ENCODE measurements at places on chromosomes 1 and 21. TPM values are rescaled to one million over a fixed set of nuclear protein-coding genes. Genes with fewer than 3 reads are reported as not detected.
A peak's percentile ranks its signal among the peaks of the same experiment; 100 is the strongest.

- H3K4me1 ChIP-seq, result no peaks in the 10 kb centered on the region
- H3K36me3 ChIP-seq, result no peaks in the 10 kb centered on the region
- no peaks in the 10 kb centered on the region for H3K27me3 ChIP-seq
- H3K27ac ChIP-seq, result no peak overlapping the region
- DNase-seq, result no peak
- H3K4me3 ChIP-seq, result no peak overlapping the region
Measured at GRCh38 chr1:59674595-59674994, 140.2 kb upstream of the HOOK1 start.

- DNase-seq, result no peak
- peaks cover 49% of the 10 kb centered on the region for H3K4me1 ChIP-seq
- no peak overlapping the region for H3K27ac ChIP-seq
- H3K36me3 ChIP-seq, result peaks cover 3% of the 10 kb centered on the region
- H3K27me3 ChIP-seq, result no peaks in the 10 kb centered on the region
Measured at GRCh38 chr1:165843304-165843703, 15.9 kb downstream of the UCK2 start.

Gene C1orf94
- not detected for total RNA-seq

Gene S100A1
- total RNA-seq, result not detected

DNA sequence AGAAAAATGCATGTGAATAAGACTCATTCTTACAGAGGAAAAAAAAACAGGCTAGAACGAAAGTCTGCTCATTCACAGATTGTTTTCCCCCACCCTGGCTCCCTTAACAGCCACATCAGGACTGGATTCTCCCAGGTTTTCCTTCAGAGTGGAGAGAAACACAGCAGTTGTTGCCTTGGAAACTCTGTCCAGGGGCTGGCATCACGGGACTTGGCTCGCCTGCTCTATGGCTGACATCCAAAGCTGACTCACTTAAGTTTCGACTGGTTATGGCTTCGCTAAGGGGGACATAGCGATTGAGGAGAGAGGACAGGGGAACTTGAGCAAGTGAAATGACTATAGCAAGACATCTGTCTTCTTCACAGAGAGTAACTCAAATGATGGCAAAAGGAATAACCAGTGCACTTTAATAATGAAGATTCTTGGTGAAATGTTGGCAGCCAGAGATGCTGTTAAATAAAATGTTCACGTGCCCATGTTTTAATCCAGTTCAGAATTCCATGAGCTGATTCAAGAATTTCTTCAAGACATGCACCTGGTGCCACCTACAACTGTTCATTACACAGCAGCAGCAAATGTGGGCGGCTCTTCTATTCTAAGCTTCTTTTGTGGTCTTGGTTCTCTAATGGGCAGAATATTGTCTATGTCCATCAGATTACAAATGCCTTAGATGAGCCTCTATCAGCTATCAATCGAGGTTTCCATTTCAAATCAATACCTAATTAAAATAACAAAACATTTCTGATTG is 21.8 kb downstream of the MIS18A start:
- H3K27me3 ChIP-seq, result peaks cover 3% of the 10 kb centered on the region
- H3K36me3 ChIP-seq, result no peaks in the 10 kb centered on the region
- peaks cover 1% of the 10 kb centered on the region for H3K4me1 ChIP-seq
- no peak overlapping the region for H3K4me3 ChIP-seq

Gene CGN
- total RNA-seq, result 0.34 TPM

GRCh38 chr1:154784924-154785531 is 85.1 kb downstream of the KCNN3 start:
- peak; percentile 68 for DNase-seq
- H3K4me3 ChIP-seq, result peak overlapping the region; percentile 2
- no peaks in the 10 kb centered on the region for H3K36me3 ChIP-seq
- peaks cover 34% of the 10 kb centered on the region for H3K4me1 ChIP-seq
- H3K27me3 ChIP-seq, result no peaks in the 10 kb centered on the region

Gene H3-3A
- total RNA-seq, result 541 TPM

Gene CYP4Z1
- not detected for total RNA-seq

Gene OR2L3
- total RNA-seq, result not detected

DNA sequence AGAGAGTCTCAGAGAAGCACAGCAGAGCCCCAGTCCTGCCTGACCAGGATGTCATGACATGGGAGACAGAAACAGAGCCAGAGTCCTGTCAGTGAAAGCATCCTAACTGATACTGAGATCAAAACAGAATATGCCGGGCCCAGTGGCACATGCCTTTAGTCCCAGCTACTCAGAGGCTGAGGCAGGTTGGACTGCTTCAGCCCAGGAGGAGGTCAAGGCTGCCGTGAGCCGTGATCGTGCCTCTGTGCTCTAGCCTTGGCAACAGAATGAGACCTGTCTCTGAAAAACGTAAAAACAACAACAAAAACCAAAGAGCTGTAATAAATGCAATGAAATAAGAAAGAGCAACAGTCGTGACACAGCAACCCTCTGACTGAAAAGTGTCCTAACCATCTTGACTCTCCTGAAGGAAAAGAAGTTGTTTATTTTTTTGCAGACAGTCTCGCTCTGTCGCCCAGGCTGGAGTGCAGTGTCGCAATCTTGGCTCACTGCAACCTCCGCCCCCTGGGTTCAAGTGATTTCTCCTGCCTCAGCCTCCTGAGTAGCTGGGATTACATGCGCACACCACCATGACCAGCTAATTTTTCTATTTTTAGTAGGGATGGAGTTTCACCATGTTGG is 189.2 kb downstream of the SLC45A1 start:
- no peak for DNase-seq
- H3K4me1 ChIP-seq, result peaks cover 24% of the 10 kb centered on the region
- no peaks in the 10 kb centered on the region for H3K27me3 ChIP-seq
- H3K36me3 ChIP-seq, result peaks cover 10% of the 10 kb centered on the region
- no peak overlapping the region for H3K4me3 ChIP-seq
- H3K27ac ChIP-seq, result no peak overlapping the region

Measured in activated CD8-positive, alpha-beta T cell treated with anti-CD3 and anti-CD28 coated beads, Interleukin-2, amount 10 ng/mL, durations not matched to agents 7 days and 5 days (primary cell).